ENCODE measurements at places on chromosomes 1 and 21.

DNA sequence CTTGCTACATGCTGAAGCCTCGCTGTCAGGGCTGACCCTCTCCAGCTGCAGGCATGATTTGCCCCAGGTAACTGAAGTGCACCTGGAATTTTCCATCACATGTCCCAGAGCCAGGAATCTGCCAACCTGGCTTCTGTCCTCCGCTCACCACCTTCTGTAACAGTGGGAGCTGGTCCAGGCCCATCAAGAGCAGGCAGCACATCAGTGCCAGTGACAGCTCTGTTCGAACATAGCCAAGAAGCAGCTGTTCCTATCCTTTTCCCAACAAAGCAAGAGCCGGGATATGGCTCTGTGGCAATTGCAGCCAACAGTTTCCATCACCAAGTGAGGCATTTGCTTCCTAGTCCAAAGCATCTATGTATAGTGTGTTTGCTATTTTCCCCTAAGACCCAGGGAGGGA is 42.2 kb upstream of the KANK4 start:
- no peak for DNase-seq

GRCh38 chr1:79966438-79966837 is 959.9 kb upstream of the ADGRL4 start:
- DNase-seq: no peak

GRCh38 chr1:76186554-76187170 is 112.1 kb downstream of the ST6GALNAC3 start:
- DNase-seq: no peak

DNA sequence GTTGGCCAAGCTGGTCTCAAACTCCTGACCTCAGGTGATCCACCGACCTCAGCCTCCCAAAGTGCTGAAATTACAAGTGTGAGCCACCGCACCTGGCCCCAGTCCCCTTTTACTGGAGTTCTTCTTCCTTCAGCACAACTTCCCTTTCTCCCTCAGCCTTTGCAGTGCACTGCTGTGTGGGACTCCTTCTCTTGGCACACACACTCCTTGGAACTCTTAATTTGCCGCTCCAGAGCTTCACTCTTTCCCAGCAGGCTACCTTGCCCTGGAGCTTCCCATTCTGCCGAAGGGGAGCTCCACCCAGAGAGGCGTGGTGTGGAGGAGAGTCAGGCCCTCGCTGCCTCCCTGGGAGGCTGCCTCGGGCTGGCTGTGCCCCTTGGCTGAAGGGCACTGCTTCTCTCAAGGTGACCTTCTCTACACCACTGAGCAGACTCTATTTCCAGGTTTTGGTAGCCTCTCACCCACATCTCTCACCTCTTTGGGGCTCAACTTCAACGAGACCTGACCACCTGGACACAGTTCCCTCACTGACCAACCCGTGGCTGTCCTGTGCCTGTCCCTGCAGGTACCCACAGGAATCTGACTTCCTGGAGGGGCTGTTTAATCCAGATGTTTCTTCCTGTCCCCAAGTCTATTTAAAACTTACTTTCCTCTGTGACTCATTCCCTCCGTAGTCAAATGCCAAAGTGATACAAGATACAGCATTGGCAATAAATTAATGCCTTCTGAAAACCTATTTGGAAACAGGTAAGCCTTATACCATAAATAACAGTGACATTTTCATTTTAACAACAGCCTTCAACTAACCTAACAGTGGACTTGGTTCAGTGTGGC is 227.3 kb upstream of the KIAA0040 start:
- no peak for DNase-seq

GRCh38 chr1:220841293-220841692 is 38.0 kb upstream of the HLX start:
- DNase-seq: no peak

- no peak for DNase-seq
Observed at GRCh38 chr1:223088713-223089240, 54.3 kb downstream of the TLR5 start.

DNA sequence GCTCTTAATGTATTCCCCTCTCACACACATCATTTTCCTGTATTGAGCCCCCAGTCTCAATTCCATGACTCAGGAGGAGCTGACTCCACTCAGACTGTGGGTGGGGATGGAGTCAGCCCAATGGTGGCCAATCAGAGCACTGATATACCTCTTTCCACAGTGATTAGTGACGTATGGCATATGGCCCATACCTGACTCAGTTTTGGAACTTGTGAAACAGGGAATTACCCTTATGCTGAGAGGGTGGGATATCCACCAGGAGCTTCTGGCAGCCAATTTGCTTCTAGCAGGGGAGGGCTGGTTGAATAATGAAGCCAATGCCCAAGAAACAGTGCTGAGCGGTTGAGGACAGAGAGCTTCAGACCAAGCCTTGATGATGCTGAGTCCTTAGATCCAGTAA is 86.4 kb upstream of the SPATA6 start:
- no peak for DNase-seq

- DNase-seq: no peak
Observed at GRCh38 chr21:46152927-46153246, 2.5 kb downstream of the FTCD start.

DNA sequence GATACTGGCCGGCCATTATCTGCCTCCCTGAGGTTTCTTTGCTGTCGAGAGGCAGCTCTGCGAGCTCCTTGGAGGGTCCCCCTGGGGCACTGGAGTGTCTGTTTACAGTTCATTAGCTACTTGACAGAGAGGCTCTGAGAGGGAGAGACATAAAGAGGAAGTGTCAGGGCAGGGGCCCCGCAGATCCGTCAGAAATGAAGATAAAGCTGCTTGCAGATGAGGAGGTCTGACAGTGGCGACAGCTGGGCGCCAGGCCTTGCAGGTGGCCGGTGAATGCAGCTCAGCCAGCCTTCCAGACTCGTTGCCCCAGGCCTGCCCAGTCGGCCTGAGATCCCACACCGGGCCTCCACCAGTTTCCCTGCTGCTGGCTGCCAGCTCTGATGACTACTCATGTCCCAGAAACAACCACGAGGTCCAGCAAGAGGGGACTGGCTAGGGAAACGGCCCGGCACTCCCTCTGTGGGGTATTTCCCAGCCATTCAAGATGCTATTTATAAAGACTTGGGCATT is 84.7 kb downstream of the DISP3 start:
- peak; percentile 38 for DNase-seq

DNA sequence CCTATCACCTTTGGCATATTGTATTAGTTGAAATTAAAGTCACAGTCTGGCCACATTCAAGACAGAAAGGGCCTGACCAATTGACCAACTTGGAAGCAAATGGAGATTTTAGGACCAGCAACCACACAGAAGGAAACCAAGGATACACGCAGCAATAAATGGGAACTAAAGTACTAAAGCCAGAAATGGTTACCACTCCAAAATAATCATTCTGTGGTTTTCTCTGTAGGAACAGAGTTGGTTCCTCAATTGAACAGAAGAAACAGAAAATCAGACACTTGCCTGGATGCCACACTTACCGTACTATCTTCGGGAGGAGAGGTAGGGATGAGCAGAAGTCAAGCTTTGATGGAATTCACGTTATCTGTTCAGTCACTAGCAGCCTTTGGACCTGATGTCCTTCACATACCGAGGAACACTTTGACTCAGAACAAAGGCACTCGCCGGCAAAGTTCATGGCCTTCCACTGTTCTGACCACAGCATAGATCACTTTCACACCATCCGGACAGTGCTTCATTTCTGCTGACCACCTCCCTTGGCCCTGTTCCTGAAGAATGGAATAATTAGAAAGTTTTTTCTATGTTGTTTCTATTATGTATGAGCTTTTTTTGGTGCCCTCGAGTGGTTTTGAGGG is 96.9 kb downstream of the LPAR3 start:
- DNase-seq: no peak

DNA sequence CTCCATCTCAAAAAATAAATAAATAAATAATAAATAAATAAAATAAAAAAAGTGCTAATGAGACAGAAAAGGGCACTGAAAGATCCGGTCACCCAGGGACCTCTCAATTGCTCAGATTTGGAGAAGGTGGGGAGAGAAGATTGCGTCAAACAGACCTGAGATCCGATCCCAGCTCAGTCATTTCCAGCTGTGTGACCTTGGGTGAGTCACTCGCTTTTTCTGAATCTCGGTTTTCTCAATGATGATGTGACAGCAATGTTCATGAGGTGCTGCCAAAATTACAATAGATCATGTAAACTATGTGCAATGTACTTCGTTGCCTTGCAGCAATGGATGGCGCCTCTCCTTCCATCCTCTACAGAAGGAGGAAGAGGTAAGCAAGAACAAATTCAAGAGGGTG is 11.1 kb upstream of the MEF2D start:
- DNase-seq: no peak

GRCh38 chr21:15654171-15654570 is 75.6 kb upstream of the USP25 start:
- DNase-seq: no peak

DNA sequence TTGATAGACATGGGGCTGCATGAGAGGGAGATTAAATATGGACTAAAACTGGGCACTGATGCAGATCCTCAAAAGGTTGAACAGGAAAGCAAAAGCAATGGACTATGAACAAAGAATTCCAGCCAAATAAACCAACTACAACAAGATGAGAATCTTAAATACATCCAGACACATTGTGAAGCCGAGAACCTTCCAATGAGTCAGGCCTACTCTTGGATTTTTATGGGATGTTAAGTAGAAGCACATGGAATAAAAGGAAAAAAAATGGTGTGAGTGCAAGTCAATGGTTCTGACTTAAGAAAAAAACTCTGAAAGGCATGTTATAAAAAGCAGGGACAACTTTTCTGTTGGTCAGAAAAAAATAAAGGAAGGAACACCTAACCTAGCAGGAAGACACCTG is 227.2 kb downstream of the DPYD start:
- no peak for DNase-seq

- DNase-seq: no peak
Observed at GRCh38 chr1:198549866-198550265, 9.4 kb upstream of the ATP6V1G3 start.

DNA sequence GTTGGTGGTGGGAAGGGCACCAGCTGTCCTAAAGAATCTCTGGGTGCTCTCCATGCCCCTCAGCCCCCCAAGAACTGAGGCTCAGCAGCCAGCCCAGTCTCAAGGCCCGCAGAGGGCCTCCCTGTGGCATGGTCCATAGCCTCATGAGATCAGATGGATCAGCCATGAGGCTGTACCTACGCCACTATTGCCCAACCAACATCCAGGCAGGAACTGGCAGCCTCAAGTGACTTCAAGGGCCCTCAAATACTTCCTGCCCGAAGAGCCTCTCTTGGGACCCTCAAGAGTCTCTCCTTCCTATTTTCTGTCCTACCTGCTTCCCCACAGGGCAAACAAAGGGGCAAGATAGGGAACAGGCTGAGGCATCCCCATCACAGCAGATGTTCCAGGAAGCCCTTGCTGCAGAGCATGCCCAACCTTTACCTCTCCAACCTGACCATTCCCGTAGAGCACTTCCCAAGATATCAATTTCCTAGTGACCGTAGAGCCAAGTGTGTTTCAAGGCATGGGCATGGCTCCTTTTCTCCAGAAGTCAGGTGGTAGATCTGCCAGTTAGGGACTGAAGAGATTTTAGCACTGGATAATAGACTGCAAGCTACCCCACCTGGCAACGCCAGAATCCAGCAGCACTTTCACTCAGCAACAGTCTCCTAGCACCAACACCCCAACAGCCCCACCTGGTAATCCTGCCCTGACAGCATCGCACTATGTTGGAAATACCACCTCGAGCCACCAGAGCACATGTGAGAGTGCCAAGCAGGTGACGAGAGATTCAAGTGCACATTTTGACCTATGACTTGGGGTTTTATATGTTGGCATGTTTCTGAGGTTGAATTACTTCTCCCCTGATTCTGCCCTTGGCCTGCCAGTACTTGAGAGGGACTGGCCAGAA is 13.7 kb upstream of the MFSD2A start:
- no peak for DNase-seq

DNA sequence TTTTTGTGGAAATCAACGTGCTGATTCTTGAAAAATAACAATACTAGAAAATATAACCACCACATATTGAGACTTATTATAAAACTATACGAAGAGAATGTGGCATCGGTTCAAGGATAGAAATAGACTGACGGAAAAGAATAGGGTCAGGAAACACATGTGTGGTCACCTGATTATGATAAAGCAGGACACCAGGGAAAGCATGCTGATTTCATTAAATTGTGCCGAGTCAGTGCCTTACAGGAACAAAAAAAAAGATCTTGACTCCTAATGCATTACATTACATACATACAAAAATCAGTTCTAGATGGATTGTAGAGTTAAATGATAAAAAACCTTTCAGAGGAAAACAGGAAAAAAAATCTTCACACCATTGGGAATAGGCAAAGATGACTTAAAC is 43.5 kb upstream of the SERPINC1 start:
- no peak for DNase-seq

DNA sequence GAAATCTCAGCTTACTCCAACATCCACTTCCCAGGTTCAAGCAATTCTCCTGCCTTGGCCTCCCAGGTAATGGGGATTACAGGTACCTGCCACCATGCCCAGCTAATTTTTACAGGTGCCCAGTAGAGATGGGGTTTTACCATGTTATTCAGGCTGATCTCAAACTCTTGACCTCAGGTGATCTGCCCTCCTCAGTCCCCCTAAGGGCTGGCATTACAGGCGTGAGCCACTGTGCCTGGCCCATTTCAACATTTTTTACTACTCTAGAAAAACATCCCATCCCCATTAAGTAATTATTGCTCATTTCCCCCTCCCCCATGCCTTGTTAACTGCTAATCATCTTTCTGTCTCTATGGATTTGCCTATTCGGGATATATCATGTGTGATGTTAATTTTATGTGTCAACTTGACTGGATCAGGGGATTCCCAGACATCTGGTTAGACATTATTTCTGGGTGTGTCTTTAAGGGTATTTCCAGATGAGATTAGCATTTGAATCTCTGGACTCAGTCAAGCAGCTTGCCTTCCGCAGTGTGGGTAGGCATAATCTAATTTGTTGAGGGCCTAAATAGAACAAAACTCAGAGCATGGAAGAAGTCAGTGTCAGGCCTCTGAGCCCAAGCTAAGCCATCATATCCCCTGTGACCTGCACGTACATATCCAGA is 33.0 kb upstream of the ZBTB8B start:
- no peak for DNase-seq

GRCh38 chr1:932173-932510 is 8.4 kb downstream of the SAMD11 start:
- DNase-seq: no peak

DNA sequence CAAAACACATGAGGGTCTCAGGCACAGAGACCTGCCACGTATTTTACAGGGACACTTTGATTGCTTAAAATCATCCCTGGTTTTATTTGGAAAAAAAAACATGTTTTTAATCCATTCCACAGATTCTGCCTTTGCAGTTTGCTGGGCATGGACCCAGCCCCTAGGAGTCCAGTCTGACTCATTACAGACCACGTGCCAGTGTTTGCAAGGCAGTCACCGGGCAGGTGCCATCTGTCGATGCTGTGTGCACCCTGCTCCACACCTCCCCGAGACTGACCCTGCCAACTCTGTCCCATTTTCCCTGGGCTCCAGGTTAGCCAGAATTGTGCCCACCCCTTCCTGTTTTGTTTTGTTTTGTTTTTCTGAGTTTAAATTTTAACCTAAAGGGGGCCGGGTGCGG is 148.4 kb upstream of the TMEM51 start:
- peak; percentile 13 for DNase-seq

DNA sequence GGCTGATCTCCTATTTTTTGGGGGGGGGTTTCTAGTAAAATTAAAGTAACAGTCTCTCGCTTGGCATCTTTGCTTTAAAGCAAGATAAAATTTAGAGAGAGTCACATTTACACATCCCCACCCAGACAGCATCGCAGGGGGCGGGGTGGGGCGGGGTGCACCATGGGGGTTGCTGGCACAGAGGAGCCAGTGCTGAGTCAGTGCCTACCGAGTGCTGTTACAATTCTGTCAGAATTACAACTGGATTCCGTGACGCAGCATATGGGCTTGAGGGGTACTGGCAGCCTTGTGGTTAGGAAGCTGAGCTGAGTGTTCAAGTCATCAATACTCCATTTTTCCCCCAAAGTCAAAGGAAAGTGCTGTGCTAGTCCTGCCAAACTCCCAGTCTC is 175.9 kb downstream of the PRDM16 start:
- DNase-seq: no peak

All from DMS 273 treated with DMSO at 0.1 percent for 48 hours (cell line).